ENCODE measurements at places on chromosomes 12 and 14. TPM values are rescaled to one million over a fixed set of nuclear protein-coding genes. Genes with fewer than 3 reads are reported as not detected.

GRCh38 chr14:105878125-105878524 is 351.7 kb downstream of the TMEM121 start:
- H3K36me3 ChIP-seq: no peaks in the 10 kb centered on the region
- H3K4me1 ChIP-seq: no peaks in the 10 kb centered on the region
- peak; percentile 52 for DNase-seq
- no peak overlapping the region for H3K27ac ChIP-seq
- H3K4me3 ChIP-seq: no peak overlapping the region
- H3K27me3 ChIP-seq: peaks cover 6% of the 10 kb centered on the region

DNA sequence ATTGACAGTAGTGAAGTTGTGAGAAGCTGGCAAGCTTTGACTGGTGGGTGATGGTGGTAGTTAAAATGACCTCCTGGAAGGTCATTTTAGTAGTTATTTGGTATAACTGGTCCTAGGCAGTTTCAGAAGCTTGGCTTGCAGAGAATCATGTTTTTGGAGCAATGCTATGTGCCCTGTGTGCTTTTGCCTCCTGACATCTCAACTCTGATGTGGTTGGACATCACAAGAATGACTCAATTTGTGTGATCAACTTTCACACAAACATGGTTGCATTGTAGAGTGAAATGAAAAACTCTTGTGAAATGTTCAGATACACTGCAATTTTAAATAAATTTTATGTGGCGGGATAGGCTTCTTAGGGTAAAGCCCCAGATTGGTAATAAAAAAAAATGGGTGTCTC is 8.3 kb upstream of the ABCD2 start:
- H3K27me3 ChIP-seq: no peaks in the 10 kb centered on the region
- no peak overlapping the region for H3K4me3 ChIP-seq
- no peaks in the 10 kb centered on the region for H3K36me3 ChIP-seq
- no peaks in the 10 kb centered on the region for H3K4me1 ChIP-seq
- H3K27ac ChIP-seq: no peak overlapping the region

PPP1R36 gene
- 0.46 TPM for total RNA-seq

SLC35F4 gene
- not detected for total RNA-seq

ZDHHC22 gene
- not detected for total RNA-seq
